Cortex of kidney (tissue), 1 donor: ENCODE measurements at places on chromosomes 3 and 15.

- no peak for DNase-seq
These were observed 19.4 kb downstream of the RBP1 start for GRCh38 chr3:139519998-139520737.

- DNase-seq = no peak
These were observed 7.4 kb downstream of the SLC35A5 start for GRCh38 chr3:112569265-112569664.

DNA sequence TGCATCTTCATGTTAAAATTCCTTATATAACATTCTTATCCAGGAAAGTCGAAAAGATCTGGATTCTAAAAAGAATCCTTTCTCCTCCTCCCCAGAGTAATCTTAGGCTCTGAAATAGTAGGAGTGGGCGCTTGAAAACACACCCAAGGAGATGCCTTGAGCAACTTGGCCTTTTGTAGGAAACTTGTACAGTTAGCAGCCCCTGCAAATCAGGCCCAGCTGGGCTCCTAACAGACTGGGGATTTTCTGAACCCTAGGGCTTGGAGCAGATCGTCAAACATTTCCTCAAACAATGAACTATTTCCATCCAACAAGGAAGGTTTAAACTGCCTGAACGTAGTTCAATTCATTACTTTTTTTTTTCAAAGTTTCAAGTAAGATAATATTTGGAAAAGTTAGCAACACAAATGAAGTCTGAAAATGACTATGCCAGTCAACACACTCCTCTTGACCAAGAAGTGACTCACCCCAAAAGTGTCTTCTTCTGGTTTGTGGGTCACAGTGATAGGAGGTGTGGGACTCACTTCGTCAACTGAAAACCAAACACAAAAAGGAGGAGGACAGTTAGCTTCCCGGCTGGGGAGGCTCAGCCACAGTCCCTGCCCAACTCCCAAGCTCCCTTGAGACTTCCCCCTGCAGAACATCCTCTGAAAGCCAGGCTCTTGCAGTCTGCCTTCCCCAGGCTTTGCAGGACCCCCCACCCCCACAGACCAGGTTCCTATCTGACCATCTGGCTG lies 129.7 kb downstream of the NTRK3 start:
- DNase-seq = no peak

- DNase-seq = no peak
These were observed 8.0 kb downstream of the PLXNA1 start for GRCh38 chr3:126990890-126991289.

GRCh38 chr3:110165370-110165743 lies 828.0 kb upstream of the DPPA4 start:
- no peak for DNase-seq

GRCh38 chr3:129890891-129891290 lies 2.6 kb downstream of the TMCC1 start:
- no peak for DNase-seq

GRCh38 chr3:24242012-24242698 lies 252.5 kb downstream of the THRB start:
- no peak for DNase-seq

DNA sequence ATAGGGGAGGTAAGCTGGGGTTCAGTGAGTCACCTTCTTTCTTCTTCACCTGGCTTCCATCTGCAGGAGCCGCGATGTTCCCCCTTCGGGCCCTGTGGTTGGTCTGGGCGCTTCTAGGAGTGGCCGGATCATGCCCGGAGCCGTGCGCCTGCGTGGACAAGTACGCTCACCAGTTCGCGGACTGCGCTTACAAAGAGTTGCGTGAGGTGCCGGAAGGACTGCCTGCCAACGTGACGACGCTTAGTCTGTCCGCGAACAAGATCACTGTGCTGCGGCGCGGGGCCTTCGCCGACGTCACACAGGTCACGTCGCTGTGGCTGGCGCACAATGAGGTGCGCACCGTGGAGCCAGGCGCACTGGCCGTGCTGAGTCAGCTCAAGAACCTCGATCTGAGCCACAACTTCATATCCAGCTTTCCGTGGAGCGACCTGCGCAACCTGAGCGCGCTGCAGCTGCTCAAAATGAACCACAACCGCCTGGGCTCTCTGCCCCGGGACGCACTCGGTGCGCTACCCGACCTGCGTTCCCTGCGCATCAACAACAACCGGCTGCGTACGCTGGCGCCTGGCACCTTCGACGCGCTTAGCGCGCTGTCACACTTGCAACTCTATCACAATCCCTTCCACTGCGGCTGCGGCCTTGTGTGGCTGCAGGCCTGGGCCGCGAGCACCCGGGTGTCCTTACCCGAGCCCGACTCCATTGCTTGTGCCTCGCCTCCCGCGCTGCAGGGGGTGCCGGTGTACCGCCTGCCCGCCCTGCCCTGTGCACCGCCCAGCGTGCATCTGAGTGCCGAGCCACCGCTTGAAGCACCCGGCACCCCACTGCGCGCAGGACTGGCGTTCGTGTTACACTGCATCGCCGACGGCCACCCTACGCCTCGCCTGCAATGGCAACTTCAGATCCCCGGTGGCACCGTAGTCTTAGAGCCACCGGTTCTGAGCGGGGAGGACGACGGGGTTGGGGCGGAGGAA lies 2.6 kb downstream of the ISLR2 start:
- no peak for DNase-seq

DNA sequence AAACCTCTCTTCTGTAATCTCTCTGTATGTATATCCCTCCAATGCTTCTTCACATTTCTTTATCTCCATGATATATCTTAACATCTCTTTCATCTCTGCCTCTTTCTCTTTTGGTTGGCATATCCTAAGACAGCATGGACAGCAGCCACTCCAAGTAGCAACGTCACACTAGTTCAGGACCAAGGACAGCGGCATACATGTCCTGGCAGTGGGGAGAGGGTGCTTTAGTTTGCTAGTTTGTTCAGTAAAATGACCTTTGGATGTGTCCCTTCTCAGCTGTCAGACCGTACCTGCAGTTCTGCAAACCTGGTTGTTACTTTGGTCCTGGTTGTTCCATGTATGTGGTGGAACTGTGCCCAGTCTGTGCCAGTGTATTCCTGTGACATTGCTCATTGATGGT lies 225.6 kb upstream of the ROPN1 start:
- DNase-seq = no peak

- no peak for DNase-seq
These were observed 424.7 kb downstream of the CNTN4 start for GRCh38 chr3:2523281-2523836.

GRCh38 chr3:43481375-43481774 lies 140.4 kb downstream of the ANO10 start:
- DNase-seq = no peak

DNA sequence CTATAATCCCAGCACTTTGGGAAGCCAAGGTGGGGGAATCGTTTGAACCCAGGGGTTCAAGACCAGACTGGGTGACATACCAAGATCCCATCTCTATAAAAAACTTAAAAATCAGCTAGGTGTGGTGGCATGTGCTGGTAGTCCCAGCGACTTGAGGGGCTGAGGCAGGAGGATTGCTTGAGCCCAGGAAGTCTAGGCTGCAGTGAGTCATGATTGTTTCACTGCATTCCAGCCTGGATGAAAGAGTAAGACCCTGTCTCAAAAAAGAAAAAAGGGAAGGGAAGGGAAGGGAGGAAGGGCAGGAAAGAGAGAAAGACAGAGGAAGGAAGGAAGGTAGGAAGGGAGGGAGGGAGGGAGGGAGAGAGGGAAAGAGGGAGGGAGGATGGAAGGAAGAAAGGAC lies 133.7 kb upstream of the LRRN1 start:
- no peak for DNase-seq

GRCh38 chr15:33182278-33182905 lies 12.1 kb downstream of the FMN1 start:
- no peak for DNase-seq

GRCh38 chr15:31352339-31352751 lies 25.7 kb downstream of the KLF13 start:
- DNase-seq = no peak
